ENCODE measurements at places on chromosomes 2 and 18.
A peak's percentile ranks its signal among the peaks of the same experiment; 100 is the strongest.

- no peak for DNase-seq
Observed at GRCh38 chr2:824954-825353, 125.7 kb upstream of the SNTG2 start.

- no peak for DNase-seq
Observed at GRCh38 chr2:215419113-215419512, 16.8 kb downstream of the FN1 start.

GRCh38 chr2:143255899-143256298 lies 126.7 kb downstream of the ARHGAP15 start:
- no peak for DNase-seq

- DNase-seq, result no peak
Observed at GRCh38 chr18:54075689-54076088, 148.8 kb downstream of the MBD2 start.

GRCh38 chr2:169137924-169138323 lies 68.6 kb downstream of the DHRS9 start:
- no peak for DNase-seq

DNA sequence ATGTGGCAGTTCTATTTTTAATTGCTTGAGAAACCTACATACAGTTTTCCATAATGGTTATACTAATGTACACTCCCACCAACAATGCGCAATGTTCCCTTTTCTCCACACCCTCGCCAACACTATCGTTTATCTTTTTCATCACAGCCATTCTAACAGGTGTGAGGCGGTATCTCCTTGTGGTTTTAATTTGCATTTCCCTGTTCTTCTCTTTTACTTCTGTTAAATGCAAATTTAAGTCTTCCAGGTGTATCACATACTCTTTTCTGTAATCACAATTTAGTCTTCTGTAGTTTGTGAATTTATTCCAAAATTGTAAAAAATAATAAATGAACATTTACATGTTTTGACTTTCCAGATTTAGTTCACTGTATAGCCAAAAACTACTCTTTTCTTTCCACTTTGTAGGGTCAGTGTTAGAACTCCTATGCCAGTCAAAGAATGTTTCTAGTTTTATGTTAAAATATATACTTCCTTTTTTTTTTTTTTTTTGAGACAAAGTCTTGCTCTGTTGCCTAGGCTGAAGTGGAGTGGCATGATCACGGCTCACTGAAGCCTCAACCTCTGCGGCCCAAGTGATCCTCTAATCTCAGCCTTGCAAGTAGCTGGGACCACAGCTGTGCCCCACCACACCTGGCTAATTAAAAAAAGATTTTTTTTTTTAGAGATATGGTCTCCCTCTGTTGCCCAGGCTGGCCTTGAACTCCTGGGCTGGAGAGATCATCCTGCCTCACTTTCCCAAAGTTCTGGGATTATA lies 15.4 kb upstream of the ACYP2 start:
- DNase-seq, result no peak

GRCh38 chr2:196166876-196167275 lies 4.5 kb downstream of the STK17B start:
- DNase-seq, result peak; percentile 67
